ENCODE measurements at places on chromosomes 4 and X. TPM values are rescaled to one million over a fixed set of nuclear protein-coding genes. Genes with fewer than 3 reads are reported as not detected.
A peak's percentile ranks its signal among the peaks of the same experiment; 100 is the strongest.

- H3K36me3 ChIP-seq, result no peaks in the 10 kb centered on the region
- H3K4me1 ChIP-seq, result no peaks in the 10 kb centered on the region
- no peak overlapping the region for H3K27ac ChIP-seq
- DNase-seq, result no peak
- no peak overlapping the region for H3K4me3 ChIP-seq
- H3K27me3 ChIP-seq, result peaks cover 8% of the 10 kb centered on the region
These were observed 25.5 kb upstream of the ZNF330 start for GRCh38 chr4:141195095-141195707.

- no peak for DNase-seq
- no peak overlapping the region for H3K4me3 ChIP-seq
- no peaks in the 10 kb centered on the region for H3K4me1 ChIP-seq
- no peaks in the 10 kb centered on the region for H3K27me3 ChIP-seq
- H3K27ac ChIP-seq, result no peak overlapping the region
- H3K36me3 ChIP-seq, result no peaks in the 10 kb centered on the region
These were observed 222.8 kb downstream of the FRMPD4 start for GRCh38 chrX:12360986-12361598.

DNA sequence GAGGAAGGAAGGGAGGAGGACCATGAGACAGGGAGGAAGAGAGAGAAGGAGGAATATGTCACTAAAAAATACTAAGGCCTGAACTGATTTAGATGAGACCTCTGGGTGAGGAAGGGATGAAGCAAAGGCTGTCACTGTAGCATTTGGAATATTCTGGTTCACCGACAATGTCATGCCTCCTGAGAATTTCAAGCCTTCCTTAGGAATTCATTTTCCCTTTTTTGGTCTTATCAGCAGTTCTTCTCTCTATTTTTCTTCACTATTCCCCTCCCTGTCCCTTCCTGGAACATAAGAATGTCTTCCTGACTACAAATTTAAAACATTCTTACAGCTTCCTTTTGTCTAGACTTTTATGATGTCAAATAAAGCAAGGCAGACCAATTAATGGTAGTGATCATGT, 527.8 kb downstream of the INPP4B start:
- H3K4me3 ChIP-seq, result no peak overlapping the region
- H3K27ac ChIP-seq, result no peak overlapping the region
- peaks cover 15% of the 10 kb centered on the region for H3K36me3 ChIP-seq
- peaks cover 20% of the 10 kb centered on the region for H3K4me1 ChIP-seq
- DNase-seq, result no peak

- H3K4me1 ChIP-seq, result no peaks in the 10 kb centered on the region
- DNase-seq, result no peak
- no peak overlapping the region for H3K27ac ChIP-seq
- no peaks in the 10 kb centered on the region for H3K27me3 ChIP-seq
- no peaks in the 10 kb centered on the region for H3K36me3 ChIP-seq
These were observed 104.7 kb upstream of the EGFL6 start for GRCh38 chrX:13464599-13465275.

- H3K36me3 ChIP-seq, result no peaks in the 10 kb centered on the region
- H3K4me1 ChIP-seq, result no peaks in the 10 kb centered on the region
- H3K27ac ChIP-seq, result no peak overlapping the region
- peak; percentile 9 for DNase-seq
- peaks cover 5% of the 10 kb centered on the region for H3K27me3 ChIP-seq
These were observed 46.9 kb upstream of the SLC25A4 start for GRCh38 chr4:185096032-185096653.

DNA sequence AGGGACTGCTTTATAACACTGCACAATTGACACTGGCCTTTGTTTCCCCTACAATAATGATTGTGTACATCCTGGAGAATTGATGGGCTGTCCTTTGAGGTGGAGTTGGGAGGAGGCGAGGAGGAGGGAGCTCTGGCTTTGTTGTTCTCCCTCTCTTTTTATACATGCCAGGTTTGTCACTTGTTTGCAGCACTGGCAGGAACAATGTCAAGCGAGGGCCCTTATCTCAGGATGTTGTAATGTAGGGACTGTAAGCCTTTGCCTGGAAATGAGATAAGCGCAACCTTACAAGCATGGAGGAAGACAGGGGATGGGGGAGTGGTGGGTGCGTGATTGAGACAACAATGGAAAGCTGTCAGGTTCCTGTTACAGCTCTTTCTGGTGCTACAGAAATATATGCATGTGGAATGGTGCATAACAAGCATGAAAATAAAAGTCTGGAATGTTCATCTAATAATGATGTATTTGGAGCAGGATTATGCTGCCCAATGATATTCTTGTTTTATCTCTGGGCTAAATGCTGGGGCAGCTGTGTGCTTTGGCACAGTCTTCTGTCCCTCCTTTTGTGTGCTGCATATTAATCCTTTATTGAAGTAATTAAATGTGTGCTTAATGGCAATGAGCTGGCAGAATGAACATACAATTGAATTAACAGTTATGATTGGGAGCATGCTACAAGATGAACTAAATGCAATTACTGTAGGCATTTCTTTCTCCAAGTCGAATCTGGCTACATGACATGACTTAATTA, 294.4 kb downstream of the GPAT3 start:
- no peak for DNase-seq
- no peak overlapping the region for H3K4me3 ChIP-seq
- H3K36me3 ChIP-seq, result no peaks in the 10 kb centered on the region
- H3K4me1 ChIP-seq, result no peaks in the 10 kb centered on the region

GRCh38 chrX:14017399-14017798, 12.3 kb downstream of the GEMIN8 start:
- no peak for DNase-seq
- no peaks in the 10 kb centered on the region for H3K27me3 ChIP-seq
- H3K4me1 ChIP-seq, result no peaks in the 10 kb centered on the region
- no peak overlapping the region for H3K4me3 ChIP-seq

DNA sequence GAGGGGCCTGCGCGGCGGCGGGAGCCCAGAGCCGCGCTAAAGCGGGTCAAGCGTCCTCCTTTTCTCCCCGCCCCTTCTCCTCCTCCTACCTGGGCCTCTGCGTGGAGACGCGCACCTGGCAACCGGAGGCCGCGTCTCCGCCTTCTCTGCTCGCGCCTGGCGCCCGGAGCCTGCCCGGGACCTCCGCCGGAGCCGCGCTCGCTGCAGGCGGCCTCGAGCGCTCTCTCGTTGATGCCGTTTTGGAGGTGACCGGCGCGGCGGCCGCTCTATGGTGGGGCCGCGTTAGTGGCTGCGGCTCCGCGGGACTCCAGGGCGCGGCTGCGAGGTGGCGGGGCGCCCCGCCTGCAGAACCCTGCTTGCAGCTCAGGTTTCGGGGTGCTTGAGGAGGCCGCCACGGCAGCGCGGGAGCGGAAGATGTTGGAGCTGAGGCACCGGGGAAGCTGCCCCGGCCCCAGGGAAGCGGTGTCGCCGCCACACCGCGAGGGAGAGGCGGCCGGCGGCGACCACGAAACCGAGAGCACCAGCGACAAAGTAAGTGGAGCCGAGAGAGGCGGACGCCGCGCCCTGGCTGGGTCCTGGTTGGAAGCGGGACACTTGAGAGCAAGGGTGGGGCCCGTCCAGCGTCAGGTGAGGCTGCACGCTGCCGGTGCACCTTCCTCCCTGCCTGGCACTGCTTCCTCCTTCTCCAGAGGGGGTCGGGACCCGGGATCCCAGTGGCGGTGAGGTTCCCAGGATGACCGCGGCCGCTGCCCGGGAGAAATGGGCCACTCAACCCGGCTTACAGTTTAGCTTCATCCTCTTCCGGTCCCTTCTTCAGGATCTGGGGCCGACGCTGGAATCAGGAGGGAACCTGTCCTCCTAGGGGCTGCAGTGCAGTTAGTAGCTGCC, at the start of gene CDS1:
CDS1 (plus strand) TSS at position 140 of the 888 bp plus-strand sequence; CDS start at position 415, 275 bp downstream.
- H3K36me3 ChIP-seq, result no peaks in the 10 kb centered on the region
- peaks cover 16% of the 10 kb centered on the region for H3K4me1 ChIP-seq
- no peak within 1 kb of the TSS for H3K27ac ChIP-seq
- H3K4me3 ChIP-seq, result peak within 1 kb of the TSS; percentile 38
- H3K27me3 ChIP-seq, result peaks cover 25% of the 10 kb centered on the region

GRCh38 chrX:153634832-153635231, 12.2 kb upstream of the DUSP9 start:
- DNase-seq, result no peak
- no peaks in the 10 kb centered on the region for H3K36me3 ChIP-seq
- no peaks in the 10 kb centered on the region for H3K27me3 ChIP-seq
- H3K4me3 ChIP-seq, result no peak overlapping the region

DNA sequence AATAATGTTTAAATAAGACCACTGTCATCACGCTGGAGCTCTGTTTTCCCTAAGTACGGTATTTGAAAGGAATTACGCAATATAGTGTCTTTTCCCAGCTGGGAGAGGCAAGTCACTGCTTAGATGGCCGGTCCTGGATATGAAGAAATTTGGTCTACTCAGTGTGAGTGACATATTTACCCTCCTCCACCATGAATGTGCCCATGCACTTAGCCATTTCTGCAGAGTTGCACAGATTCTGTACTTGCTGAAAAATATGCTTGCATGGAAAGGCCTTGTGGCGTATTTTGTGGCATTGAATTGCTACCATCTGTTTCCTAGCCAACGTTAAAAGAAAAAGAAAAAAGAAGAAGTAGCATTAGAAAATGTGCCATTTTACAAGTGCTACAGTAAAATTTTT, 73.1 kb downstream of the ADGRL3 start:
- no peaks in the 10 kb centered on the region for H3K4me1 ChIP-seq
- H3K27me3 ChIP-seq, result no peaks in the 10 kb centered on the region
- H3K4me3 ChIP-seq, result no peak overlapping the region
- no peak overlapping the region for H3K27ac ChIP-seq
- DNase-seq, result no peak
- H3K36me3 ChIP-seq, result no peaks in the 10 kb centered on the region

- no peaks in the 10 kb centered on the region for H3K36me3 ChIP-seq
- no peak overlapping the region for H3K27ac ChIP-seq
- H3K4me1 ChIP-seq, result no peaks in the 10 kb centered on the region
- peaks cover 2% of the 10 kb centered on the region for H3K27me3 ChIP-seq
- DNase-seq, result no peak
These were observed 81.0 kb downstream of the LNX1 start for GRCh38 chr4:53510321-53510720.

DNA sequence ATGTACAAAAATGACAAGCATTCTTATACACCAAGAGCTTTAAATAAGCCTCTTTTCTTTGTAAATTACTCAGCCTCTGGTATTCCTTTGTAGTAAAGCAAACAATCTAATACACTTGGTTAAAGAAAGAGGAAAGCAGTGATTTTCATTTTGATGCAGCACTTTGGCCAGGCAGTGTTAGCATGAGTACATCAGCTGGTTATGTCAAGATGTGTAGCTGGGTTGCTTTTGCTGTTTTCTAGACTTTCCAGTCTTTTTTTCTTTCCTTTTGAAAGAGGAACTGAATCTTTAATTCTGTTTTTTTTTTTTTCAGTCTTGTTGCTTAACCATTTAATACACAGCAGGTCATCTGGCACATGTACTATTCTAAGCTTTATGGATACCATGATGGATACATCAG, 167.1 kb upstream of the AADAT start:
- H3K27ac ChIP-seq, result no peak overlapping the region
- no peaks in the 10 kb centered on the region for H3K4me1 ChIP-seq
- no peaks in the 10 kb centered on the region for H3K27me3 ChIP-seq
- H3K4me3 ChIP-seq, result no peak overlapping the region
- DNase-seq, result no peak
- H3K36me3 ChIP-seq, result no peaks in the 10 kb centered on the region

- no peaks in the 10 kb centered on the region for H3K27me3 ChIP-seq
- DNase-seq, result no peak
- H3K36me3 ChIP-seq, result no peaks in the 10 kb centered on the region
- H3K27ac ChIP-seq, result no peak overlapping the region
These were observed 340.2 kb downstream of the GASK1B start for GRCh38 chr4:157832596-157832995.

GRCh38 chr4:42440083-42440482, 42.8 kb downstream of the SHISA3 start:
- no peaks in the 10 kb centered on the region for H3K27me3 ChIP-seq

- H3K4me1 ChIP-seq, result peaks cover 4% of the 10 kb centered on the region
- no peak overlapping the region for H3K4me3 ChIP-seq
- no peak overlapping the region for H3K27ac ChIP-seq
- DNase-seq, result no peak
- no peaks in the 10 kb centered on the region for H3K36me3 ChIP-seq
- no peaks in the 10 kb centered on the region for H3K27me3 ChIP-seq
These were observed 1.0 kb upstream of the SLC6A8 start for GRCh38 chrX:153686711-153687110.

GRCh38 chrX:117834076-117834475, 282.5 kb downstream of the KLHL13 start:
- no peaks in the 10 kb centered on the region for H3K27me3 ChIP-seq
- no peak for DNase-seq
- H3K4me3 ChIP-seq, result no peak overlapping the region
- no peak overlapping the region for H3K27ac ChIP-seq

DNA sequence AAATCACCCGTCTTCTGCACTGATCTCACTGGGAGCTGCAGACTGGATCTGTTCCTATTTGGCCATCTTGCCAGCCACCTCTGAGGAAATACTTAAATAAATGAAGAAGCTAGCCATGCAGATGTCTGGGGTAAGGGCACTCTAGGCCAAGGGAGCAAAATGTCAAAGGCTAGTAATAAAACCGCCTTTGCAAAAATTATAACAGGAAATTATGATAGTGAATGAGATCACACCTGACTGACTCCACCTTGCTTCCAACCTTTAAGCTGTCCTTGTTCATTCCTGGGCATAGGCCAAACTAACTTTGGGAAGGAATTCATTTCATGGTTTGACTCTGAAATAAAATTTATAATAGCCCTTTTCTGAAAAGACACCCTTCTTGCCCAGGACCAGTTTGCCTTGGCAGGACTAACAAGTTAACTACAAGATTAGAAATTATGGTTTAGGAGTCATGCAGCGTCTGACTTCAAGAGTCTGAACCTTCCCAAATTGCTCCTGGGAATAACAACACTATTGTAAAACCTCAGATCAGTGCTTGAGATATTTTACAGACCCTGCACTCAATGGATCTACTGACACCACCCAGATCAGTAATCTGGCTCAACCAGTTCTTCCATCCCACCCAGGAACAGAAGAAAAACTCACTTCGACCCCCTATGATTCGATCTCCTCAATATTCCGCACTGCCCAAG, 246.9 kb upstream of the HDX start:
- no peaks in the 10 kb centered on the region for H3K27me3 ChIP-seq
- H3K36me3 ChIP-seq, result no peaks in the 10 kb centered on the region
- DNase-seq, result no peak
- H3K4me1 ChIP-seq, result no peaks in the 10 kb centered on the region
- no peak overlapping the region for H3K4me3 ChIP-seq

DNA sequence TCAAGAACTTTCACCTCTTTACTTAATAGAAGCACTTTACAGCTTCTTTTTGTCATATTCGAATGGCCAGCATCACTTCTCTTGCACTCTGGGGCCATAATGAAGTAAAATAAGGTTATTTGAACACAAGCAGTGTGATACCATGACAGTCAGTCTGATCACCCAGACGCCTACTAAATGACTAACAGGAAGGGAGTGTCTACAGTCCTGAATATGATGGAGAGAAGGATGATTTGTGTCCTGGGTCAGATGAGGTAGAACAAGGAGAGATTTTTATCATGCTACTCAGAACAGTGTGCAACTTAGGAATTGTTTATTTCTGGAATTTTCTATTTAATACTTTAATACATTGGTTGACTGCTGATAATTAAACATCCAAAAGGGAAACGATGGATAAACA, 284.2 kb upstream of the F9 start:
- H3K4me1 ChIP-seq, result no peaks in the 10 kb centered on the region
- no peak overlapping the region for H3K27ac ChIP-seq
- H3K36me3 ChIP-seq, result no peaks in the 10 kb centered on the region
- no peak for DNase-seq

GRCh38 chr4:17187003-17187402, 288.6 kb upstream of the LDB2 start:
- no peaks in the 10 kb centered on the region for H3K36me3 ChIP-seq
- H3K4me3 ChIP-seq, result no peak overlapping the region
- no peak for DNase-seq

The NPY1R gene
- total RNA-seq, result not detected

The FAM241A gene
- total RNA-seq, result 3.9 TPM

The ODAPH gene
- not detected for total RNA-seq

The GAGE1 gene
- total RNA-seq, result not detected

The FAM149A gene
- 1.1 TPM for total RNA-seq
